Omental fat pad (tissue), 4 donors: ENCODE measurements at places on chromosomes 2 and 18. TPM values are rescaled to one million over a fixed set of nuclear protein-coding genes. Genes with fewer than 3 reads are reported as not detected.

- DNase-seq, result no peak
Observed at GRCh38 chr2:240831594-240832204, 11.7 kb upstream of the KIF1A start.

GRCh38 chr2:167908786-167909185, 338.6 kb downstream of the STK39 start:
- DNase-seq, result no peak

GRCh38 chr2:1593371-1594122, 150.8 kb downstream of the PXDN start:
- no peak for DNase-seq

DNA sequence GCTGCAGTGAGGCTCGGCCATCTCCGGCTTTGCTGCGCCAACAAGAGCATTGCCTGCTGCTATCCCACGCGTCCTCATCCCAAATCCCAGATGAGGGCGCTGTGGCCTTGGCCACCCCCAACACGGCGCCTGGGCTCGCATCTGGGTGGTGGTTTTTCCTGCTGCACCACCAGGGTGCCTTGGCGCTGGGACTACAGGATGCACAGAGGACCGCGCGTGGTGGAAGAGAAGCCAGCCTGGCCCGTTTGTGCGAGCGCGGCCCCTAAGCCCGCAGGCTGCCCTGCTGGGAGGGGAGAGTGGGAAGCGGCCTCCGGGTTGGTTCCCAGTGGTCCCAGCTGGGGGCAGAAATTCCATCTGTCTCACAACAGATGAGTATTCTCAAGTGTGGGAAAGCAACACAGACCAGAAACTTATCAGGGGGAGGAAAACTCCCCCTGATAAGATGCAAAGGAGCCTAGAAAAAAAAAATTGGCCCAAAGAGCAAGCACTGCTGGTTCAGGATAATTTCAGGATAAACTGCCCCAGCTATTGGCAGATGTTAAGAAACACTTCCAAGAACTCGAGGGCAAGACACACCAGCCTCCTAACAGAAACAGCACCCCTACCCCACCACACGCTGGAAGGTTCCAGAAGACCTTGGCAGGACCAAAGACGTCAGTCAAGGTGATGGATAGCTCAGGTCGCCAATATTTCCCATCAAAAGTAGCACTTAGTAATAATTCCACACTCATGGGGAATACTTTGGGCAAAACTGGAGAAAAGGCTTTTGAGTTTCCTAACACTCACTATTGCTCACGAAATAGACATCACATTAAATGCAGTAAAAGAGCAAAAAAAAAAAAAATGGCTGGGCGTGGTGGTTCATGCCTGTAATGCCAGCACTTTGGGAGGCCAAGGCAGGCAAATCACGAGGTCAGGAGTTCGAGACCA, 152.1 kb downstream of the PXDN start:
- DNase-seq, result no peak

GRCh38 chr2:179393481-179393880, 128.8 kb upstream of the SESTD1 start:
- no peak for DNase-seq

DNA sequence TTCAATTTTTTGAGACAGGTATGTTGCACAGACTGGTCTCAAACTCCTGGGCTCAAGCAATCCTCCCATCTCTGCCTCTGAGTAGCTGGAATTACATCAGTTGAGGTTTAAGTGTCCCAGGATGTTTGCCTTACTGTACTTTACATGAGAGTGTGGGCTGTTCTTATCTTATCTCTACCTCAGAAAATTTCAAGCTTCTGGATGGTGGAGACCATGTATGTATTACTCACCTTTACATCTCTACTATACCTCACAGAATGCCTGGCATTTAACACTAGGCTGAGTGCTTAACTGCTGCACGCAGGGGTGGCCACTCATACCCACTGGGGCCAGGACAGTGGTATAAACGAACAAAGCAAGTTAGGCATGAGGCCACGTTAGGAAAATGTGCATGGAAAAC, 272.0 kb upstream of the RAB12 start:
- DNase-seq, result no peak

DNA sequence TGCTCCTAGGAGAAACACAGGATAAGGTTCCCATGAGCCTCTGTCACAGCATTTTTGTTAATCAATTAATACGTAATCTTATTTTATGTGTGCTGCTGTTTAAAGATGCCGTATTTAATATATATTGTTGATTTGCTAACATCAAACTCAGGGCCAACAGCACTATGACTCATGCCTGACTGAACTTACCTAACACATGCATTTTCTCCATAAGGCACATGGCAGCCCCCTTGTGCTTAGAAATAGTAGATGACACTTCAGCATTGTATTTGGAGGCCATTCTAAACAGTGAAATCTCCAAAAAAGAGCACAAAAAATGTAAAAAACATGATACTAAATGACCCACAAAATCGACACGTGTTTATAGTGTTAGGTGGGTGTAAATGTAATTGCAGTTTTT, 314.8 kb downstream of the MYCN start:
- no peak for DNase-seq

DNA sequence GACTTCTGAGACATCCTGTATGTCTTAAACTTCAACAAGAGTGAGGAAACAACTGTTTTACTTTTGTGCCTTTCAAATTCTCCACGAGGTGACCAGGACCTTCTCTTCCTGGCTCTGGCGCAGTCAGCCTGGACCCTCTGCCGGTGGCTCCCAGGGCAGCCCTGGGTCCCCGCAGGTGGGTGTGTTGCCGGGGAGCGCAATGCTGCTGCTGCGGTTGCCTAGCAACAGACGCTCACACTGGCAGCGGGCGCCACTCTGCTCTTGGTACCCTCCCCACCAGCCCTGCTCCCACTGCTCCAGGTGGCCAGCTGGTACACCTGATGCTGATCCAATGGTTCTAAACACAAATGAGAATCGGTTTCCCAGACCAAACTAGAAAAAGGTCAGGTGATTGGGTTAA, 58.7 kb downstream of the GNAL start:
- no peak for DNase-seq

DNA sequence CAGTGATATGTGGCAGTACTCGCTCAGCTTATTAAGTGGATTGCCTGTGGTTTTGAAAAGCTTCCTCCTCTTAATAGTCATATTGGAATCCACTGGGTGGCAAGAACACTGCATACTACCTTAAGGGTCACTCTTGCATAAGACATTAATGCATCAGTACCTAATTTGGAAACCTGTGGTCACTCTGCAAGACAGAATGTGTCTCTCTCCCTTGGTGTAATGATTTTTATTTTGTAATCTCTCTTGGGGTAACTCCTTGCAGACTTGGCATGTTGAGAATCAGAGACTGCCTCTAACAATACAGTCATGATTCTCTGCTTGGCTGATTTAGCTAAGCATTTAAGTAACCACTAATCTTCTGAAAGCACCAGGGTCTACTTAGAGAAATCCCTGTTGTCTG, 33.0 kb upstream of the IER3IP1 start:
- no peak for DNase-seq

DNA sequence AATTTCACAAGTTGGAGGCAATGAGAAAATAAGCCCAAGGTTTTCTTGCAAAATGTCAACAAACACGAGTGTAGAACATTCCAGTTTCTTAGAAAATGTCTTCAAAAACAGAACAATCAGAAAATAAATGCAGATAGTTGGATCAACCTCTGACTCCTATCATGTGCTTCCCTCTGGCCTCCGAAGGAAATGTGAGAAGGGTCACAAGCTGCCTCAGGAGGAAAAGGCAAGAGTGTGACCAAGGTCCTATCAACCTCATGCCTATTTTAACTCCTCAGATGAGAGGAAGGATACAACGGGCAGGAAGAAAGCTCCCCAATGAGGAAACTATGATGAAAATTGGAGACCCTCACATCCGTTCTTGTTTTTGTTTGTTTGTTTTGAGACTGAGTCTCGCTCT, 7.9 kb downstream of the SCYGR5 start:
- DNase-seq, result no peak

DNA sequence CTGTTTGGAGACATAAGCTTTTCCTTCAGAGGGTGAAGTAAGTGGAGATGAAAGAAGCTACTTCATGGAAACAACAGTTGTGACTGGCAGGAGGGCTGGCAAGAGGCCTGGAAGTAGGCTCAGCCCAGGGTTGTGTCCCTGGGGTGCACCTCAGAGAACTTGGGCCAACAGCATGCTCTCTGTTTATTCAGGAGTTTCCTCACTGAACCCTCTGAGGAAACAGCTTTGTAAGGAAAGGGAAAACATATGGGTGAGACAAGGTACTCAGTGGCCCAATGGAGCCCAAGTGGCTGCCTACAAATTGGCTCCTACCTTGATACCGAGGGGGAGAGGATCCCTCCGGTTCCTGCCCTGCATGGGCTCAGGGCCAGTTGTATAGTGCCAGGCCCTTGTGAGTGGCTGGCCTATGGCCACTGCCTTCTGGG, 115.5 kb upstream of the ITGA6 start:
- no peak for DNase-seq

- DNase-seq, result no peak
Observed at GRCh38 chr2:239204136-239204875, 196.5 kb downstream of the HDAC4 start.

GRCh38 chr2:231483398-231484329, 19.4 kb upstream of the NCL start:
- no peak for DNase-seq

- no peak for DNase-seq
Observed at GRCh38 chr2:40371525-40372282, 80.2 kb downstream of the SLC8A1 start.

DNA sequence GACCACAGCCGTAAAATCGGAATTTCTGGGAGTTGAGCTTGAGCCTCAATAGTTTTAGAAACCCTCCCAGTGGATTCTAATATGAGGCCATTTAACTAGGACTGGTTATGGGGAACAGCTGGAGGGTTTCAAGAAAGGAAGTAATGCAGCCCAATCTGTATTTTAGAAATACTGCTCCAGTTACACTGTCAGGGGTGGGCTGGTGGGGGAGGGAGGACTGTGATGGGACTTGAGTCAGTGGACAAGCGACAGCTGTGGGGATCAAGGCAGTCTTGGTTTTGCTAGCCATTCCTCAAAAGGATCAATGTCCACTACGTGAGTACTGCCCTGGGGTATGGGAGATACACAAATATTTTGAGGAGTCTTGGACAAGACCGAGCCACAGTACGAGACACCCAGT, 34.8 kb downstream of the ASB1 start:
- DNase-seq, result no peak

- no peak for DNase-seq
Observed at GRCh38 chr2:65228263-65228750, 676 bp downstream of the ACTR2 start.

DNA sequence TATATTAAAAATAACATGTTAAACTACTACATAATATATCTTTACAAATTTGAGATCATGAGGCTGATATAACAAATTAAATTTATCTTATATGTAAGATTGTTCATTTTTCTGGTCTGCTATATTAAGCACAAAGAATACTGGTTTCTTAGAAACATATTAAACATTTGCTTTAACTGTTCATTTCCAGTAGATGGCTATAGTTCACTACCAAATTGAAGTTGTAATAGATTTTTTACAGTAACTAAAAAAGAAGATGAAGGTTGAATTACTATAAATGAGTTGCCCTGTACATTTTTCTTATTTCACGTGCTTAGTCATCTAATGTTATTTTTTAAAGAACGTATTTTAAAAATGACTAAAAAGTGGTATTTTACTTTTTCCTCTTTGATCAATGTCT, 57.0 kb downstream of the ZNF407 start:
- no peak for DNase-seq

LCT gene
- total RNA-seq, result not detected

HYCC2 gene
- total RNA-seq, result 19.2 TPM

MRPS5 gene
- 39.4 TPM for total RNA-seq

RAB12 gene
- 32.4 TPM for total RNA-seq

ADRA2B gene
- 4.0 TPM for total RNA-seq

FHL2 gene
- total RNA-seq, result 25.9 TPM

ZDBF2 gene
- 8.4 TPM for total RNA-seq

MPHOSPH10 gene
- 25.1 TPM for total RNA-seq
